Stimulated activated CD4-positive, alpha-beta T cell treated with anti-CD3 and anti-CD28 coated beads, Interleukin-1b, Interleukin-23, amount 100 ng/mL, for 1 hour (primary cell): ENCODE measurements at places on chromosomes 7 and 10.

DNA sequence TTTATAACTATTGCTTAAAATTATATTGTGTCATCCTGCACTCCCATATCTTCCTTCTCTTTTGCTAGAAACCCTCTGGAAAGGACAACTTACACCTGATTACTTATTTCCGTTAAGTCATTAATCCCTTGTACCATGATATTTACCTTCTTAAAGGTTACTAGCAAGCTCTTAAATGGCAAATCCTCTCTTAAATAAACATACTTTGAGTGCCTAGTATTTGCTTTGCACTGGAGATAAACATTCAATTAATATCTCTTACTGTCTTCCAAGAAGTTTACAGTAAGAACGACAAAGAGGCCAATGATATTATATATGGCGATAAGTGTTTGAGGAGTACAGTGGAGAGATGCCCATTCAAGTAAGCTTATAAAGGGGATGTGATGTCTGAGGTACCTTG, 278.3 kb downstream of the HGF start:
- DNase-seq: no peak

GRCh38 chr7:95340491-95340890, 16.2 kb upstream of the PON1 start:
- no peak for DNase-seq

GRCh38 chr10:34801097-34801733, 13.9 kb downstream of the PARD3 start:
- DNase-seq: no peak

GRCh38 chr7:30707391-30708357, 25.4 kb upstream of the CRHR2 start:
- DNase-seq: no peak

GRCh38 chr7:108026116-108026515, 23.2 kb upstream of the LAMB1 start:
- no peak for DNase-seq

GRCh38 chr10:58479045-58479444, 33.6 kb upstream of the BICC1 start:
- DNase-seq: no peak

DNA sequence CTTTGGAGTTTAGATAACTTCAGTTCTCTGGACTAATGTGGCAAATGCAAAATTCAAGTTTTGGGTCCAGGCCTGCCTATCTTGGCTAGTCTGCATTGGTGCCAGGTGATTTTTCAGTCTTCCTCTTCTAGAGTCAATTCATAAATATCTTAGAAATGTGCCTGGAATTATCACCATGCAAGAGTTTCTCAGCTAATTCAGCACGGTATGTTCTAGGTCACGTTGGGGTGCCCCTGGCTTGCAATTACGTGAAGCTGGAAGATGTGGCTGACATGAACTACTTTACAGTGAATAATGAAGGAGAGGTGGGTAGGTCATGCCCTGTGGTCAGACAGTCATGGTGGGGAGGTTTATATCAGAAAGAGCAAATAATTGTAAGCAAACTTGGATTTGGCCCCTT, 25.0 kb downstream of the ZDHHC6 start:
- DNase-seq: no peak
